CD4-positive, alpha-beta T cell treated with Interleukin-21 for 1 hour (primary cell): ENCODE measurements at places on chromosomes 2 and 18.

GRCh38 chr2:208319391-208319790, 53.3 kb downstream of the PIKFYVE start:
- DNase-seq: no peak

GRCh38 chr2:143954186-143954585, 565.7 kb downstream of the ZEB2 start:
- DNase-seq: no peak

- DNase-seq: no peak
Measured at GRCh38 chr2:31112544-31112943, 25.7 kb downstream of the GALNT14 start.

DNA sequence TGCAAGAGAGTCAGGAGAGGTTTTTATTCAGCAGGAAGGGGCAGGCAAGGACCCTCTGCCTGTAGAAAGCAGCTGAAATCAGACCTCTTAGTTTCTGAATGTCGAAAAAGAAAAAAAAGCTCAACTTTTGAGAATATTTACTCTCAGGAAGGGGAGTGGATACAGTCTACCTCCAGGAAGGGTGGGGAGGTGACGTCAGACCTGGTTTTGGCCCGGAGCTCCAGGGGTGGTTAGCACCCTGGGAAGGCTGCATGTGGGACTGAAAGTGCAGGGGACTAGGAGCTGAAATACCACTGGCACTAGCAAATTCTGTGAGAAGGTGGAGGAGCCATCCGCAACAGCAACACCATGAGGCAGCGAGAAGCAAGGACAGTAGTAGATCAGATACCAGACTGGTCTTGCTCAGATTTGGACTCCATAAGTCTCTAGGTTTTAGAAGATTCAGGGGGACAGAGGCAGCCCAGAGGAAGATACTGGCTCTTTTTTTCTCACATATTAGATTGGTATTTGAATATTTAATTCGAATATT, 19.8 kb downstream of the MC2R start:
- DNase-seq: no peak

- no peak for DNase-seq
Measured at GRCh38 chr18:35139517-35139916, 98.3 kb downstream of the MAPRE2 start.

DNA sequence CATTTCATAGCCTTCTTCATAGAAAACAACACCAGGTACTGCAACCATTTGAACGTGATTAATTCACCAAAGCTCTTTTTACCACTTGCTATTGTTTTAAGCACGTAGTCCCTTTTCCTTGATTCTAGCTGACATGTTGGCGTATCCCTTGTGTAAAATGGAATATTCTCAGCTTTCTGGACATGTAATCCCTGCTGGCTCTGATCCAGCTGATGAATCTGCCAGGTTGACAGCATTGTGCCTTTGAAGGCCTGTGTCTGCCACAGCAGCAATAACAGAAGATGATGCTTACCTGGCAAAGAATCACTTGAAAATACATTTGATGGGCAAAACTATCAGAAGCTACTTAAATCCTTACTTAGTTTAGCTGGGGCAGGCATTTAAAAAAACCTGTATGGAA, 81.0 kb upstream of the CCDC150 start:
- DNase-seq: no peak

- DNase-seq: no peak
Measured at GRCh38 chr2:236545248-236545658, 24.4 kb upstream of the ACKR3 start.

GRCh38 chr2:182132605-182133004, 147.0 kb downstream of the PPP1R1C start:
- DNase-seq: no peak

DNA sequence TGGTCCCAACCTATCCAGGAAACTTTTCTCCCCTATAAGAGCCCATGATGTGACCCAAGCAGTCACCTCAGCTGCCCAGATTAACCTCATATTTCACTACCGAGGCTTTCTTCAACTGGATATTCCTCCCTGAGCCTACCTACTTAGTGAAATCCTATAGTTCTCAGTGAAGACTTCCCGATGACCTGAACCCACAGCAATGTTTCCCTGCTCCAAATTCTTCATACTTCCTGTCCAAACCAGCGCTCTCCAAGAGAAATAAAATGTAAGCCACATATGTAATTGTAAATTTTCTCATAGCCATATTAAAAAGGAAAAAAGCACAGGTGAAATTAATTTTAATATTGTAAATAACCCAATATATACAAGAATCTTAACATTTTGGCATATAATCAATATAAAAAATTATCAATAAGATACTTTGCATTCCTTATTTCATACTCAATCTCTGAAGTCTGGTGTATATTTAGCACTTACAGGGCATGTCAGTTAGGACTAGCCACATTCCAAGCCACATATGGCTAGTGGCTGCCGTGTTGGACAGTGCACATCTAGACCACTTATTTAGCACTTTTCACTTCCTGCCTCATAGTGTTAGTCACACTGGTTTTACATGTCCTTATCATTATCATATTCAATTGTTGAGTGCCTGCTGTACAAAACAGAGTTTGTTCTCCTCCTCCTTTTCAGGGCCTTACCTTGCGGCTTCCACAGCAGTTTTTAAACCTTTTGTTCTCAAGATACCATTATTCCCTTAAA, 1.9 kb upstream of the STAT4 start:
- peak; percentile 58 for DNase-seq

GRCh38 chr2:18009891-18010290, 131.4 kb downstream of the KCNS3 start:
- DNase-seq: no peak

- DNase-seq: peak; percentile 9
Measured at GRCh38 chr2:96556441-96557330, 20.1 kb downstream of the ARID5A start.

DNA sequence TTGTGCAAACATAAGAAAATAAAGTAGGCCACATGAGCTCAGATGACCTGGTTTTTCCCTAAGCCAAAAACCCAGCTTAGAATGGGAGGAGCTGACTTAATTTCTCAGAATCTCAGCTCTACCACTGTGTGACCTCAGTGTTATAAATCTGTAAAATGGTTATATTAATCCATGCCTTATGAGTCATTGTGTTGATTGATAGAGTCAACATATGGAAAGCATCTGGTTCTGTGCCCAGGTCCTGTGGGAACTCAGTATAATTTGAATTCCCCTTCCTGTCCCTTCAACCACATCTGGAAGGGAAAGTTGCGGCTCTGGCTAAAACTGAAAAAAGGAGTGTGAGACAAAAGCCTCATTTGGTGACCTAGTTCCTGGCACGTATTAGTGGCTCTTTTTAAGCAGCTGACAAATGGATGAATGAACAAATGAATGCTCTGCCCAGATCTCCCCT, 25.7 kb downstream of the TMEM177 start:
- peak; percentile 34 for DNase-seq

DNA sequence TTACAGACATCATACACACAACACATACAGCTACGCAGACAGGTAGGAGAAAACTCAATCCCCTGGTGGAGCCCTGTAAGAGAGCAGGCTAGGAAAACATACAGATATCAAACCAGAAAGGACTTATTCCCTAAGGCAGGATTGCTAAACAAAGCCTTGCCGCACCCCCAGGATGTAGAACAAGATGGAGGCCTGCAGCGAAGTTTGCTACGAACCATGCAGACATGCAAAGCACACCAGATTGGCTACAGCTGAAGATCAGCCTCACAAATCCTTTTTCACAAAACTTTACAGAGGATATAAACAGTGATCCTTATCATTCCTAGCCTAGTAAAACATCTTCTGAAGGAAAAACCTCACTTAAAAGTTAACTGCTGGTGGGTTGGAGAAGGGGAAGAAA, 28.3 kb downstream of the C18orf54 start:
- DNase-seq: no peak

DNA sequence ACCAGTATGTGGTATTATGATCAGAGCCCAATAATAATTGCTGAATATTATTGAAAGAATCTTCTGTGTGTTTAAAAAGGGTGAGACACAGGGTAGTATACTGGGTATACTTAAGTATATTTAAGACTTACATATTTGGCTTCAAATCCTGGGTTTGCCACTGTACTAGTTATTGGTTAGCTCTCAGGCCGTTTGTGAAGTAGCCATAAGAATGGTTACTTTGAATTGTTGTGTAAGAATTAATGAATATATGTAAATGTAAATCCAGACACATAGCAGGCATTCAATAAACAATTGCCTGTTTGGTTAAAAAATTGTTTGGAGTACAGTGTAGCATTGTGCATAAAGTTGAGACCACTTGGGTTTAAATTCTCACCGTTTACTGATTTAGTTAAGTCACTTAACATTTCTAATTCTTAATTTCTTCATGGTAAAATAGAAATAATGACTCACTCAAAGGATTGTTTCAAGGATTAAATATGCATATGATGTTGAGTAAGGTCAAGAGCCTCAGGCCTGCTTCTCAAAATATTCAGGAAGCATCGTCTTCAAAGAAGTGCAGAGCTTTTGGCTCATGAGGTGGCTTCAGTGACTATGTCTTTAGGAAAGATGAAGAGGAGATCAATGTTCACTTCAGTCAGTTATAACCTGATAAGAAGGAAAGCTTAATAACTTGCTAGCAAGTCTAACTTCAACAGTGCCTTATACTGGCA, 207.9 kb upstream of the NT5C1B start:
- no peak for DNase-seq

DNA sequence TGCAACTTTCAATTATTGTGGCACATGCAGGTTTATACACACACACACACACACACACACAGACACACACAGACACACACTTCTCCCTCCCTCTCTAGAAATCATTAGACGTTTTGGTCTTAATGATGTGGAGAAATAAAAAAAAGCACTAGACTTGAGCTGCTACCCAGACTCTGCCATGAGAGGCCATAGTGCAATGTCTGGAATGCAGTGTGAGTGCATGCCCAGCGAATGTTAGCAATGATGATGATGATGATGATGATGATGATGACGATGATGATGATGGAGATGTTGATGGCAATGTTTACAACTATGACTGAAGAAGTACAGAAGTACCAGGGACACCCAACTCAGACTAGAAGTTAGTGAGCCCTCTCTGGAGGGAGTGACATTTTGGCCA, 23.8 kb upstream of the KLHL29 start:
- no peak for DNase-seq

DNA sequence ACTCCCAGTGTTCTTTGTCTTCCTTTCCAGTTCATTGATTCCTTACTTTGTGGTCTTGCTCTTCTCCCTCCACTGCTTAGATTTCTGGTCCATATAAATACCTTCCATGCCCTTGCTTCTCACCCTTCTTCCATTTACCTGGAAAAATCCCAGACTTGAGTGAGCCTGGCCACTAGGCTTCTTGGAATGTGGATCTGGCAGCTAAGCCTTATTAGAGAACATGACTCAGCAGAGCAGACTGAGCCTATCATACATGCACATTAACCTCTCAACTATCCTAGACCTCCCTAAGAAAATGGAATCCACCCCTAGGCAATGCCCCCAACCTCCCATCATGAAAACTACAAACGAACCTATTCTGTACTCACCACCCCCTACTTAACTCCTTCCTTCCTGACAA, 127.7 kb downstream of the RHBDD1 start:
- no peak for DNase-seq

GRCh38 chr18:25365242-25365641, 13.3 kb upstream of the ZNF521 start:
- DNase-seq: no peak

- DNase-seq: no peak
Measured at GRCh38 chr18:48923746-48924629, 26.8 kb downstream of the SMAD7 start.

DNA sequence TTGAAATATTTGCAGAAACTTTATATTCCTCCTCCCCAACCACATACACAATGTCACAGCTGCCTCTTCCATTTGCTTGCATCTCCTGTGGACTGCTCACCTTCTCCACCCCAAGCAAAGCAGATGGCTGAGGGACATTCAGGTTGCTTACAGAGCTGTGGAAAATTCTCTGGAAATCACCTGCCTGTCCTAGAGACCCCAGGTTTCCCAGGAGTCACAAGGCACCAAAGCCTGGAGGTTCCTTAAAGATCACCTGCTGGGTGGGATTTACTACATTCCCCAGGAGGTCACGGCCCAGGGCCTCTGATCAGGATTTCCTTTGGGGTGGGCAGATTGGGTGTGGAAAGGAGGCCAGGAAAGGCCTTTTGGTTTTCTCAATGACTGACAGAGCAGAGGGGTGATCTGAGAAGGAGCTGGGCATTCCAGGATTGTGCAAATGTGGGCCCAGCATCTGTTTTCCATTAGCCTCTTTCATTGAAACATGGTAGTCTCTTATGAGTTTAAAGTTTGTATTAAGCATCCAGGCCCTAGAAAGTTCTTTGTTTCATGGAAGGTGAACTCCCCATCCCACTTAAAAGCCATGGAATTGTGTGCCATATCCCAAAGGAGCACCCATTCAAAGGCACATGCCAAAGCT, 410.7 kb upstream of the TNP1 start:
- no peak for DNase-seq

- DNase-seq: no peak
Measured at GRCh38 chr2:112260295-112260625, 5.4 kb upstream of the ZC3H8 start.

DNA sequence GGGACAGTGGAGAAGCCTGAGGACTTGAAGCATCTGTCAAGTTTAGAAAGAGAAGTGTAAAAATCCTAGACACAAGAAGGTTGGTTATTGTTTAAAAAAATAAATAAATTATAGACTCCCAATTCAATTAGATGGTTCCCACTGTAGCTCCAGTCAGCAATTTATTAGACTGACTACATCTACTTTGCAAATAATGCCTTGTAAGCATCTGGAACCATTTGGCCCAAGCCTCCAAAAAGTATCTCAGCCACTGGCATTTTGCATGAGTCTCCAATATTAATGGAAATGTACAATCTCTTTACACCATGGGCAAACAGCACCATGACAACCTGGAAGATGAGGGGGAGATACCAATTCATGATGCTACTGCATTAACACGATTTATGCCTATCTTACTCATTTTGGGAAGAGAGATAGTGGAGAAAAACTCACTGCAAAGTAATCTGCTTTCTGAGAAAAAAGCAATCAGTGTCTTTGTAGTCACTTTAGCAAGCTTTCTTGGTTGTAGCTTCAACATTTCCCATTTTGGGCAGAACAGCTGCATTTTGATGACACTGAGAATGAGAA, 2.8 kb downstream of the NYAP2 start:
- DNase-seq: no peak

- no peak for DNase-seq
Measured at GRCh38 chr18:7020995-7021777, 96.4 kb downstream of the LAMA1 start.

DNA sequence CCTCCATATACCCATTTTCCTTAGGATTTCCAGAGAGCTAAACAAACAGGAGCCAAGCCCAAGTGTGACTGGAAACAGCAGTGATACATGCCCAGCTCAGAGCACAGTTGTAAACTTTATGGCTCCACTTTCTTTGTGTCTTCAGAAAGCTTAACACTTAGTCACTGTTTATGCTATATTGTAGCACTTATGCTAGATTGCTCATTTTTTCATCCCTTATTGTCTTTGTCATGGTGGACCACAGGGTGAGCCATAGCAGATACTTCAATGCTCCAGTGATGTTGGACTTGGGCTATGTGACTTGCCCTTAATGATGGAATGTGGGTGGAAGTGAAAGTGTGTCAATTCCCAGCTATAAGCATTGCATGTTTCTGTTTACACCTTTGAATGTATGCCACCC, 401.6 kb downstream of the METTL4 start:
- no peak for DNase-seq
